ENCODE measurements at places on chromosomes 4 and X. TPM values are rescaled to one million over a fixed set of nuclear protein-coding genes. Genes with fewer than 3 reads are reported as not detected.

The PABPC4L gene
- total RNA-seq = 1.3 TPM

The TRIM60 gene
- total RNA-seq = not detected

The TREX2 gene
- total RNA-seq = 0.80 TPM

The TMPRSS11B gene
- not detected for total RNA-seq

The USP51 gene
- 1.1 TPM for total RNA-seq

The CT47B1 gene
- not detected for total RNA-seq

The SSX3 gene
- not detected for total RNA-seq

The UGT2B11 gene
- total RNA-seq = not detected

- DNase-seq = no peak
Measured at GRCh38 chrX:76064825-76065224, 108.0 kb upstream of the PBDC1 start.

- no peak for DNase-seq
Measured at GRCh38 chrX:78321809-78322208, 5.6 kb downstream of the CYSLTR1 start.

- DNase-seq = no peak
Measured at GRCh38 chr4:168656055-168656660, 159.3 kb downstream of the PALLD start.

GRCh38 chrX:150775569-150776350 is 82.6 kb downstream of the MTMR1 start:
- DNase-seq = no peak

GRCh38 chrX:31563792-31564191 is 492.0 kb upstream of the FTHL17 start:
- DNase-seq = no peak

DNA sequence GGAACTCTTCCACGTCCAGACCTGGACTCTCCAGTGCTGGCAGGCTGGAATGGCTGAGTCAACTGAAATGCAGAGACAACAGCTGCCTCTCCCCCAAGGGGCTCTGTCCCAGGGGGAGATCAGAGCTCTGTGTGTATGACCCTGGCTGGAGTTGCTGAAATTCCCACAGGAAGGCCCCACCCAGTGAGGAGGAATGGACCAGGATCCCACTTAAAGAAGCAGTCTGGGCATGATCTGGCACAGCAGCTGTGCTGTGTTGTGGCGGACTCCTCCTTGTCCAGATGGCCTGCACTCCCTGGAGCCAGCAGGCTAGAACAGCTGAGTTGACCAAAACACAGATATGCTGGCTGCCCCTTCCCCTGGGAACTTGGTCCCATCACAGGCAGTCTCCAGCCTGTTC is 25.4 kb downstream of the C4orf17 start:
- no peak for DNase-seq

- no peak for DNase-seq
Measured at GRCh38 chr4:86878640-86879039, 13.6 kb downstream of the C4orf36 start.

DNA sequence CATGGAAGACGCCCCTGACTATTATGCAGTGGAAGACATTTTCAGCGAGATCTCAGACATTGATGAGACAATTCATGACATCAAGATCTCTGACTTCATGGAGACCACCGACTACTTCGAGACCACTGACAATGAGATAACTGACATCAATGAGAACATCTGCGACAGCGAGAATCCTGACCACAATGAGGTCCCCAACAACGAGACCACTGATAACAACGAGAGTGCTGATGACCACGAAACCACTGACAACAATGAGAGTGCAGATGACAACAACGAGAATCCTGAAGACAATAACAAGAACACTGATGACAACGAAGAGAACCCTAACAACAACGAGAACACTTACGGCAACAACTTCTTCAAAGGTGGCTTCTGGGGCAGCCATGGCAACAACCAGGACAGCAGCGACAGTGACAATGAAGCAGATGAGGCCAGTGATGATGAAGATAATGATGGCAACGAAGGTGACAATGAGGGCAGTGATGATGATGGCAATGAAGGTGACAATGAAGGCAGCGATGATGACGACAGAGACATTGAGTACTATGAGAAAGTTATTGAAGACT is 3.6 kb downstream of the TSPYL2 start:
- DNase-seq = no peak

DNA sequence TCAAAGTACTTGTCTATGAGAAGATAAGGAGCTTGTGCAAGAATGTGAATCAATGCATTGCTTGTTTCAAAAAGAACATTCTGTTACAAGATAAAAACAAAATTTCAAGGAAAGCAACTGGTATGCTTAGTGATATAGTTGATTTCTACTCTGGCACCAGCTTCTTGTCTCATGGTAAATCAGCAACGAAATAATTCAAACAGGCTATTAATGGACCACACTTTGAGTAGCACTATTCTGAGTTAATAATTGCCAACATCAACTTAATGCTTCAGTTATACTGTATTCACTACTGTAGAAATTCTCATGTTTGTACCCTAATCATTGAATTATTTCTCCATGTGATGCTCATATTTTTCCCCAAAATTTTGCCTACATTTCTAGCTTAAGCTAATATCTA is 252.6 kb downstream of the NDST4 start:
- no peak for DNase-seq

GRCh38 chr4:126306152-126306869 is 991.6 kb downstream of the FAT4 start:
- no peak for DNase-seq

- DNase-seq = no peak
Measured at GRCh38 chr4:288891-289290, 16.4 kb downstream of the ZNF732 start.

- no peak for DNase-seq
Measured at GRCh38 chrX:153474266-153474665, 3.9 kb upstream of the HAUS7 start.

GRCh38 chr4:125200556-125200955 is 114.2 kb upstream of the FAT4 start:
- no peak for DNase-seq

GRCh38 chrX:155766321-155766720 is 114.8 kb upstream of the VAMP7 start:
- DNase-seq = no peak

- DNase-seq = no peak
Measured at GRCh38 chr4:114487101-114487500, 111.5 kb upstream of the UGT8 start.

DNA sequence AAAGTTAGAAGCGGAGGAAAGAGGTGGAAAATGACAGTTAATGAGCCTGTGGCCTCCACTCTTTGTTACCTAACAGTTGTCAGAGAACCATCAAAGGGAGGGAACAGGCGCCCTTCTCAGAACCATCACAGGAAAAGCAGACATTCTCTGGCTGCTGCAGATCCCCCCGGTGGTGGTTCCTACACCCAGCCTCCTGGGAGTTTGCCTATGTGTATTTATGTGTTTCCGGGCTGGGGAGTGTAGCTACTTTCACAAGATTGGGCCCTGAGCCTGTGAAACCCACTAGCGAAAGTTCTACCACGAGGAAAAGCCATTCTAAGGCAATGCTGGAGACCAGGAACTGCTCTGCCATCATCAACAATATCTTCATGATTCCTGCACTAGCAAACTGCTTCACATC is 52.7 kb upstream of the BCOR start:
- no peak for DNase-seq

- no peak for DNase-seq
Measured at GRCh38 chr4:76498550-76498949, 63.5 kb downstream of the SHROOM3 start.

DNA sequence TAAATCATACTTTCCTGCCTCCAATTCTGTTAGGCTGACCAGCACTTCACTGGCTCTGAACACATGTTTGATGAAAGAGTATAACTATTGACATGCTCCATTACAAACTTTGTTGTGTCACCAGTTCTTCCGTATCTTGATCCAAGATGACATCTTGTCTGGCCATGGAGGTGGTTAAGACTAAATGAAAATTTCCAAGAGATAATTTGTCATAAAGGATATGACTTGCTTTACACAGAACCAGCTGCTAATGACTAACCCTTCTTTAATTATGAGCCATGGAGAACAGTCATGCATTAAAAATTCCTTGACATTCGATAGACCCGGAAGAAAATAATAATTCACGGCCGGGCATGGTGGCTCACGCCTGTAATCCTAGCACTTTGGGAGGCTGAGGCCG is 17.7 kb upstream of the N4BP2 start:
- no peak for DNase-seq

DNA sequence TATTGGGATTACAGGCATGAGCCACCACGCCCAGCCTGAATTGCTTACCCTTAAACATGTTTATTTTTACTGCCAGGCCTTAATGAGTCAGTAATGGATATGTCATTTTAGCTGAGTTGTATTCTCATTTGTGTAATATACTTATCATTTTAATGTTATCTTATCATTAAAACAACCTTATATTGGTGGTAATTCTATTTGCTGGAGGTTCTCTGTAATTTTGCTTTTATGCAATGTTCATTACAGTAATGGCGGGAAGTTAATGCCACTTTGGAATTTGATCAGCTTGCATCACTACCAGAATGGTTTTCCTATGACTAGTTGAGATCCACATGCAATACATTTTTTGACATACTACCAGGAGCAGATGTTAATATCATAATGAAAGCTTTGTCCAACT is 6.3 kb upstream of the PGAM4 start:
- no peak for DNase-seq

All from mesenteric fat pad (tissue), 1 donor.